Mucosa of gallbladder (tissue), 1 donor: ENCODE measurements at places on chromosomes 1 and 21.

DNA sequence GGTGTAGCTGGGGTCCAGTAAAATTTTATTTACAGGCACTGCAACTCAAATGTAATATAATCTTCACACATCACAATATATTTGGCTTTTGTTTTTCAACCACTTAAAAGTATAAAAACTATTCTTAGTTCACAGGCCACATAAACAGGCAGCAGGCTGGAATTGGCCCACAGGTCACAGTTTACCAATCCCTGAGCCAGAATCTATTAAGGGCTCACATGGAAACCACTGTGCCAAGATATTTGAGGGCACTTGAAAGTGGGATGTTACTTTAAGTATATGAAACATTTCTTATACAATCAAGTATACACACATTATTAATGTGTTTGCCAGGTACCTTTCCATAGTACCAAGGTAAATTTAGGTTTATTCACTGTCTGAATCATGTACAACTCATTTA, 71.9 kb upstream of the PRDX6 start:
- no peak for DNase-seq

DNA sequence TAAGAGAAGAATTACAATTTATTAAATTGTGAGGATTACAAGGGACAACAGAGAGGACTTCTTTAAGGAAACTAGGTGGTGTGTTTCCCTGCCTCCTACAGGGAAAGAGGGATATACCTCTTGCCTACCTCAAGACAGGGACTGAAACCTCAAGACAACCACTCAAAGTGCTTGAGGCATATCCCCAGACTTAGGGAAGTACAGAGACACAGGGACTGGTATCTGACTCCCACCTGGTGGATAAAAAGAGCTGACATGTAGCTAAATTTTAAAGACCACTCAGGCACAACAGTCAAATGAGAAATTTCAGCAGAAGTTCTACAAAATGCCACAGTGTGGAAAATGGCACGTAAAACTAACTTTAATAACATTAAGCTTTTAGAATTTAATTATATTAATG, 21.3 kb downstream of the DENND2C start:
- DNase-seq, result no peak

- peak; percentile 46 for DNase-seq
These were observed at the start of gene S1PR1 for GRCh38 chr1:101236516-101237228. S1PR1 (plus strand) TSS chr1:101237019; CDS start chr1:101238985, 1,966 bp downstream.

- DNase-seq, result peak; percentile 78
These were observed 1.4 kb upstream of the KLHL21 start for GRCh38 chr1:6603915-6604558.

- DNase-seq, result no peak
These were observed 21.6 kb upstream of the VPS13D start for GRCh38 chr1:12208271-12208670.

GRCh38 chr1:103341377-103341880, 184.1 kb upstream of the RNPC3 start:
- no peak for DNase-seq

DNA sequence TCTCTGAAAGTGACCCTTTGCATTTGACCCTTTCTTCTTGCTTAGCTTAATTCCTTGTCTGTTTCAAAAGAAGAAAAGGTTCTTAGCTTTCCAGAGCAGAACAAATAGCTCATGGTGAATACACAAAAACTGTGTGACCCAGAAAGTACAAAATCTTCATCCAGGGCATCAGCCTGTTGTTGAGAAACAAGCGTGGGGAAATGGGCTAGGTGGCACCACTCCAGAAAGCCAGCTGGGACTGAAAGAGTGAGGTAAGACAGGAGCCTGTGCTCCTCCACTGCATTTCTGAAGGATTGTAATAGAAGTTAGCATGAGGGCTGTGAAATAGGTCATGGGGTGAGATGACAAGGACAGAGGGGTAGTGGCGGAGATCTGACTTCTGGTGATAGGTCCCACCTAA, 45.8 kb downstream of the CYP2J2 start:
- no peak for DNase-seq

- DNase-seq, result no peak
These were observed 86.2 kb downstream of the NGF start for GRCh38 chr1:115251856-115252255.

DNA sequence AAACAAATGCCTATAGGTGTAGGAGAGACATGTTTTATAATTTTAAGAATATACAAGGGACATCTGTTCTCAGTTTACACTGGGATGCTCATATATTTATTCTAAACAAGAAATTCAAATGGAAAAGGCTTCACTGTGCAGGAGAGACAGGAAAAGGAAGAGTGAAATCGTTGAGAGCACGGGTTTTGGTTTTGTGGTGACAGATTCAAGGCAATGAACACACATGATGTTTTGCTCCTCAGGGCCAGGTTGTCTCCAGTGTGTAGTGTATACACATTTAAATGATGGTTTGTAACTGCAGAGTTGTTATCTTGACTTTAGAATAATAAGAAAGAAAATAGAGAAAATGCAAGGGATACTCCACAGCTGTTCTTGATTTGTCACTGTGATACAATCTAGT, 73.7 kb downstream of the S1PR1 start:
- DNase-seq, result no peak

GRCh38 chr21:44299458-44300261, at the start of gene PFKL:
PFKL (plus strand) TSS chr21:44300053; CDS start chr21:44300106, 53 bp downstream.
- DNase-seq, result peak; percentile 65

DNA sequence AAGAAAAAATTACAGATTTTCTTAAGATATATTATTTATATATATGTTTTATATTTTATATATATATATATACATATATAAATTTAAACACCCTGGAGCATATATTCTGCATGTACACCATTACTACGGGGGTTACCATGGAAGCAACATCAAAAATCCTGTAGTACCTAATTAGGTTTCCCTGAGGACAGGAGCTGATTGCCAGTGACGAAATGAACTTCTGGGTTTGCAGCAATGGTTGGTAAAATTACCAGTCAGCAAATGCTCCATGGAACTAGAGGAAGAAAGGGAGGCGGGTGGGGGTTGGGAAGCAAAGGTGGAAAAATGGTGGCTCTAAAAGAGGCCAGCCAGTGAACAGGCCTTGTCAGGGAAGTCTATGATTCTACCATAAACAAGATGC, 89.5 kb downstream of the KCNN3 start:
- DNase-seq, result no peak

GRCh38 chr21:25891596-25891995, 156.8 kb downstream of the GABPA start:
- DNase-seq, result no peak

GRCh38 chr1:30834253-30834652, 74.3 kb downstream of the SDC3 start:
- DNase-seq, result no peak

GRCh38 chr1:213976665-213977485, 10.9 kb upstream of the PROX1 start:
- no peak for DNase-seq

- no peak for DNase-seq
These were observed at the start of gene CTSS for GRCh38 chr1:150765296-150765976. CTSS (minus strand) TSS chr1:150765778; CDS start chr1:150764763, 1,015 bp downstream.

- no peak for DNase-seq
These were observed at the start of gene CTNNBIP1 for GRCh38 chr1:9910076-9910422. CTNNBIP1 (minus strand) TSS chr1:9910269; CDS start chr1:9872064, 38,205 bp downstream.

- no peak for DNase-seq
These were observed 895.0 kb upstream of the B3GALT2 start for GRCh38 chr1:194081444-194081843.

DNA sequence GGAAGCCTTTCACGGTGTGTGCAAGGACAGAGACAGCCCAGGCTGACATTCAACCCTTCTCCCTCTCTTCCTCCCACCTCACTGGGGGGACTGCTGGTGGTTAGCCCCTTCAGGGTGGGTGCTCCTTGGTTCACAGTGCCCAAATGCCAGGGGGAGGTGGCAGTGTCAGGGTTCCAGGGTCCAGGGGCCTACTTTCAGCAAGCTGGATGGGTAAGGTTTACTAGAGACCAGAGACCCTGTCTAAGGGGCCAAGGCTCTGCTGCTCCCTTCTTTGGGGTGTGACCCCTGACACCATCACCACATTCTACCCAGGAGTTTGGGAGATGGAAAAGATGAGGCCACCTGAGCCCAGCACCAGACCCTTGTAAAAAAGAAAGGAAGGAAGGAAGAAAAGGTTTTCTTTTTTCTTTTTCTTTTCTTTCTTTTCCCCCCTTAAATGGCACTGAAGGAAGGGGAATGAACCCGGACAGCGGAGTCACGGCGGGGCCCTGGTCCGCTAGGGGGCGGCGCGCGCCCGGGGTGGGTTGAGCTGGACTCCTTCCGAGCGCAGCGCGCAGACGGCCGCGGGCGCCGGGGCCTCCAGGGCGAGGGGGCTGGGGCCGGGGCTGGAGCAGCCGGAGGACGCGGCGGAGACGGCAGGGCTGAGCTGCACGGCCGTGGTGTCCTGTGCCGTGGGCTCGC, 18.8 kb downstream of the KNCN start:
- peak; percentile 50 for DNase-seq

DNA sequence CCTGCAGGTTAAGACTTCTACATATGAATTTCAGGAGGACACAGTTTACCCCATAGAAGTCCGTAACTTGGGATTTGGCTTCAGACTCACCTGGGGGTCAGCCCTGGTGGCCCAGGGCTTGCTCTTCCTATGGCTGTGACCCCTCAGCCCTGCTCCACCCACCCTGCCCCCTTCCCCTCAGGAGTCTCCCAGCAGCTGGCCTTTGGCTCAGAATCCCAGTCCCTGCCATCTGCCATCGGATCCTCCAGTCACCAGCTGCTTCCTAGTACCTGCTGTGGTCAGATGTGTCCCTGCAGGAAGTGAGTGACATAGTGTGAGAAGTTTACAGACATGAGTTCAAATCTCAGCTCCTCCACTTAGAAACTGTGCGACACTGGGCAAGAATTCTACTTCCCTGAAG, 332.6 kb downstream of the NPHP4 start:
- DNase-seq, result no peak

DNA sequence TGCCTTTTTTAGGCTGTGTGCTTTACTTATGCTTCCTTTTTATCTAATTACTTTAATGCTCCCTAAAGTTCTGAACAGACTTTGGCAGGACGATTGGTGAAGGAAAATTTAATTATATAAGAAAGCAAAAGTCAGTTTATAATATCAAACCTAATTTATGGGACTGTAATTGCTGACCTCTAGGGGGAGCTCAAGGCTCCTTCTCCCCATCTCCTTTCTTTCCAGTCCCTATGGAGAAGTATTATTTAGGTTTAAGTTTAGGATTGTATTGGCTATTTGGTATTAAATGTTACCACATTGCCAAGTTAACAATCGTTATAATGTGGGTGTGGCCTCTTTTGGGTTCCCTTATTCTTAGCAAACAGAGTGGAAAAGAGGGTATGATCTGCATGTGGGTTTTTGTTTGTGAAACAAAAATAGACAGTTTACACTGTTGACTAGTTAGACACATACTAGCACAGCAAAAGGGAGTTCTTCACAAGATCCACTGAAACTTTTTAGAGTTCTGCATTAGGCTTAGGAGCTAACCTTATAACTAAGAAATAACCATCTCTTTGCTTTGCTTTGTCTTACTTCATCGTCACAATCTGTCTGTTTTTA, 48.2 kb upstream of the TNFSF4 start:
- no peak for DNase-seq

GRCh38 chr1:204859861-204860267, 10.8 kb upstream of the NFASC start:
- DNase-seq, result no peak

GRCh38 chr1:178938959-178939317, 68.1 kb upstream of the ANGPTL1 start:
- DNase-seq, result no peak

- no peak for DNase-seq
These were observed 15.4 kb downstream of the MPZL1 start for GRCh38 chr1:167737169-167737568.

GRCh38 chr21:37582590-37582989, 216.0 kb downstream of the DYRK1A start:
- DNase-seq, result peak; percentile 13

- no peak for DNase-seq
These were observed 22.3 kb upstream of the PEX19 start for GRCh38 chr1:160307118-160307791.

- DNase-seq, result no peak
These were observed 162.7 kb downstream of the ST6GALNAC3 start for GRCh38 chr1:76237211-76237610.

GRCh38 chr1:180415985-180416633, 86.3 kb downstream of the ACBD6 start:
- DNase-seq, result no peak

- DNase-seq, result no peak
These were observed 59.7 kb downstream of the BRINP2 start for GRCh38 chr1:177230228-177231016.

DNA sequence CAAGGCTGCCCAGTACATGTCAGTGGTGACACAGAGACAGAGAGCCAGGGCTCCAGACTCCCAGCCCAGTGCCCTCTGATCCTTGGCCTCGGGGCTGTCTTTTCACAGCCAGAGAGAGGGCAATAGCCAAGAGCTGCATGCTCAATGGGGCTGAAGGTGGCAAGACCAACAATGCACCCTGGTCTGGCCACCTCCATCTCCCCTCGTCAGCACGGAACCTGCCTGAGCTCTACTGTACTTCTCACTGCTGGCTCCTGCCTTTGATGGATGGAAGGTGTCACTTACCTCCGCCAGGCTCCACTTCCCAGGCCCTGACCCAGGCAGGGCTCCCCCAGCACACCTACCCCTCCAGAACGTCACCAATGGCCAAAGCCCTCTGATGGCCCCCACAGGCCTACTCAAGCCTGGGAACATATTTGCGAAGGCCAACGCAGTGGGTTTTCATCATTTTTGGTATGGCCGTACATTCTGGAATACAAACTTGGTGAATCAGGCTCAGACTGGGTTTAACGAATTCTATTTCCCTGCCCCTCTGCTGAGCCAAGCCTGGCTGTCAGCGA, 88.1 kb downstream of the DMRTB1 start:
- no peak for DNase-seq

- DNase-seq, result no peak
These were observed 55.2 kb downstream of the SLC9A1 start for GRCh38 chr1:27099587-27100334.

DNA sequence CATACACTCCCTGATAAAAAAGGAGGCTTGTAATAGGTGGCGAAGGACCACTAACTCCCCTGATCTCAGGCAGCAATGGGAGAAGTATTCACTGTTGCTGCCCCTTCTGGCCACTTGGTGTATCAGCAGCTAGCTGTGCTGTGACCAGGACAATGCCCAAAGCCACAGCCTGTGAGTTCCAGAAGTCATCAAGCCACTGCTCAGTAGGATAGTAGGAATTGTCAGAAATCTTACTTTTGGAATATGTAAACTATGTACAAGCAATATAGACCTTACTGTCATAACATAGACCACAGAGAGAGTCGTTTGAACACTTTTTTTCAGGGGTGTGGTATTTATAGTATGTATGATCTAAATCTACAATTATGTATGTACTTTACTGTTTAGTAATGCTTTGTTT, 248.3 kb upstream of the CAMK1G start:
- DNase-seq, result no peak
